ENCODE measurements at places on chromosomes 16 and 17.

DNA sequence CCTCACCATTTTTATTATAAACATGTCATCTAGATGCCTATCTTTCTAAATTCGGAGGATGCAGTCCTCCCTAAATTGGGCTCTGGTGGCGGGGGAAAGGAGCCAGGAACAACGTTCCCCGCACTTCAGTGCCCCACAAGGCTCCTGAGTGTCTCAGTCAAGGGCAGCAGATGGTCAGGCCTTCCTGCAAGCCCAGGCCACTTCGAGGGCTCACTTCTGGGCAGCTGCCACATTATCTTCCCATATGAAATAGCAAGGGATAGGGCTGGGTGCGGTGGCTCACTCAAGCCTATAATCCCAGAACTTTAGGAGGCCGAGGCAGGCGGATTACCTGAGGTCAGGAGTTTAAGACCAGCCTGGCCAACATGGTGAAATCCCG, 32.3 kb downstream of the FBXO31 start:
- no peak for DNase-seq

DNA sequence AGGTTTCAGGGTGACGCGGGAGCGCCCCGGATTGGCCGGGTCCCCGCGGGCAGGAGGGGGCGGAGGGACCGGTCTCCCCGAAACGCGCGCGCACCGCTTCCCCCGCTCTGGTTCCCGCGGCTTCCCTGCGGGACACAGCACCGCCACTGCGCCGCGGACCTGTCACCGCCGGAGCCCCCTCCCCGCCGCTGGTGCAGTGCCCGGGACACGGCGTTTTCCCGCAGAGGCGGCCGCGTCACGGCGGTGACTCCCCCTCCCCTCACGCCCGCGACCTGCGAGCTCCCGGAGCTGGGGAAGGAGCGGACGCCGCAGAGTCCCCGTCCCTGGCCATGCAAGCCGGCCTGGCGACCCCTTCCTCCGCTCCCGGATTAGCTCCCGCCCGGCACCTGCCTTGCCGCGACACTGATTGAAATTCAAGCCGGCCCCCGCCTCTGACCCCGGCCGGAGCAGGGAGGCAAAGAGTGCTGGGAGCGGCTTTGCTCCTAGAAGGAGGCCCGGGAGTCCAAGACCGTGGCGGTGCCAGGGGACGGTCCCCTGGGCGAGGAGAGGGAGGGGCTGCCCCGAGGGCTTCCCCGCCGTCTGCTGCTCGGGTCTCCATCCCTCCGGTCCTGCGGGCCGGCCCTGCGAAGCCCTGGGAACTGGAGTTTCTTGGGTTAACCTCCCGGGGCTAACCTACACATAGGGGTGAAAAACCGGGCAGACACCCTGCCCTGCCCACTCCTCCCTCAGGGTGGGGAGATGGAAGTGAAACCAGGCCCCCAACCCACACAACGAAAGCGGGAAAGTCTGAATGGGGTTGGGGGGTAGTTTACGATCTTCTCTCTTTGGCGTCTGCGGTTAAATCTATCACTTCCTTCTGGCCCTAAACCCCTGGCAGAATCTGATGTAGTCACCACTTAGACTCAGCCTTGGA, 1.0 kb downstream of the RHBDL3 start:
- no peak for DNase-seq

DNA sequence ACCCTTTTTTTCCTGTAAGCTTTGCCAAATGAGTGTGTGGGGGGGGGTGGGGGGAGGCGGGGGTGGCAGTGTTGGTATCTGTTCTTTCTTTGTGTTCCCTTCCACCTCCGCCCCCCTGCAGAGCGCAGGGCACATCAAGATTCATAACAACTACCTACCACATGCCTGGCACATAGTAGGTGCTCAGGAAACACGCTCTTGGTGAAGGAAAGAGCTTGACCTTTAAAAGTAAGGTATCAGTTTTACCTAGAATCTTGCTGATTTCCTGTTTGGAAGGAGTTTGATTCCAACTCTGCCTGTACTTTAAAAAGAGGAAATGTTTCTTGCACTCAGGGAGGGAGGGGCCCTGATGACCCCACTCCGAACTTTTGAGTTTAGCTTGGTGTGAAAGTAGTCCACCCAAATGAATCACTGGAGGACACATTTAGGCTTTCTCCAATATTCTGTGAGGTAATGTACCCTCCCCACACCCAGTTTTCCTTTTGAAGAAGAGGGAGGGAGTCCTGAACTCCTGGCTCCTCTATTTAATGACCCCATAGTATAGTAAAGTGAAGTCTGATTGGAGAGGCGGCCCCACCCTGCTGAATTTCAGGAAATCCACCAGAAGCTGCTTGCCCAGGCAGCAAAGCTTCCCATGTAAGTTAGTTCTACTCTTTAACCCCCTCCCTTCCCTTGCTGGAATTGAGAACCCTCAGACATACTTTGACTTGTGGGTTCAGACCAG, 560 bp upstream of the FAM20A start:
- DNase-seq: no peak

- no peak for DNase-seq
These were observed 954.5 kb upstream of the SOX9 start for GRCh38 chr17:71166311-71166710.

GRCh38 chr17:67246653-67247415, 1.8 kb upstream of the HELZ start:
- DNase-seq: peak; percentile 19

GRCh38 chr17:82400830-82401229, 17.3 kb upstream of the HEXD start:
- peak; percentile 69 for DNase-seq

DNA sequence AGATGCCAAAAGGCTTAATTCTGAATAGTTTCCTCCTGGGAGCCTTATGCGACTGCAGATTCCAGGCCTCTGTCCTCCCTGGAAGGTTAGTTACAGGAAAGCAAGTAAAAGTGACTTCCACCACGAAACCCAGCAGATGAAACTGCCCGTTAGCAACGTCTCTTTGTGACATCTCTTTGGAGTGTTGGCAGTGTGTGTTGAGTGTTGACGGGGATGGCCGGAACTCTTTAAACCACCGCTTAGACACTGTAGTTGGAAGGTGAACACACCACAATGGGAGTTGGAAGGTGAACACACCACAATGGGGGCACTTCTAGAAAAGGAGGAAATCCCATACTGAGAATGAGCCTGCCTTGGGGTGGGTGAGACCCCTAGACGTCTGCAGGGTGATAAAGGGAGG, 858 bp downstream of the SKAP1 start:
- no peak for DNase-seq

DNA sequence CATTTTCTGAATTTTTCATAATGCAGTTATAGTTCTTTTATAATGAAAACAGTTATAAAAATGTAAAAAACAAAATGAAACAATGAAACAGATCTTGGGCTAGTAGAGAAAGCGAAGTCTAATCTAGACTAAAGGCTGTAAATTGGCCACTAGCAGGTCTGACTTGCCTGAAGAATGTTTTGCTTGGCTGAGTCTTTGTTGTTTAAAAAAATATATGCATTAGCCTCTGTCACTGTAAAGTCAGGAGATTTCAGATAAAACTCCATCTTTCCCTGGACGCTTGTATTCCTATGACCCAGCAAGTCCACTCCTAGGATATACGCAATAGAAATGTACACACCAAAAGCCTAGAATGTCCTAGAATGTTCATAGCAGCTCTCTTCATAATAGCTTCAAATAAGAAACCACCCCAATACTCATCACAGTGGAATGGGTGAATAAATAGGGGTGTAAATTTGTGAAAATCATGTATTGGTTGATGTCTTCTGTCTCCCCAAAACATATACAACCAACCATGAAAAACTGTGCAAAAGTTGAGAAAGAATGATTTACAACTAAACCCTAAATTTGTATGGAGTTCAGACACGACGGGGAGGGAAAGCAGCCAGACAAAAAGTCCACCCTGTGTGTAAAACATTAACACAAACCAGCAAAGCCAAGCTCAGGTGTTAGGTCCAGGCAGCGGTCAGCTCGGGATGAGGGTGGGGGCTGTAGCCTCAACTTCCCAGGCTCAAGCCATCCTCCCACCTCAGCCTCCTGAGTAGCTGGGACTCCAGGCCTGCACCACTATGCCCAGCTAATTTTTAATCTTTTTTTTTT, 37.7 kb upstream of the MEAK7 start:
- DNase-seq: no peak

GRCh38 chr16:61555718-61556441, 480.4 kb downstream of the CDH8 start:
- no peak for DNase-seq

All from T-helper 1 cell (primary cell).